ENCODE measurements at places on chromosomes 6 and 20. TPM values are rescaled to one million over a fixed set of nuclear protein-coding genes. Genes with fewer than 3 reads are reported as not detected.

- DNase-seq: no peak
These were observed 317.1 kb downstream of the PLCB1 start for GRCh38 chr20:8449123-8449522.

- DNase-seq: no peak
These were observed 898.9 kb upstream of the ADGRB3 start for GRCh38 chr6:67736161-67736560.

GRCh38 chr6:143510991-143511891 is at the start of gene FUCA2:
Gene FUCA2, minus strand, starts transcription at chr6:143511720. Its CDS starts 86 bp downstream, at chr6:143511634.
- peak; percentile 96 for DNase-seq

DNA sequence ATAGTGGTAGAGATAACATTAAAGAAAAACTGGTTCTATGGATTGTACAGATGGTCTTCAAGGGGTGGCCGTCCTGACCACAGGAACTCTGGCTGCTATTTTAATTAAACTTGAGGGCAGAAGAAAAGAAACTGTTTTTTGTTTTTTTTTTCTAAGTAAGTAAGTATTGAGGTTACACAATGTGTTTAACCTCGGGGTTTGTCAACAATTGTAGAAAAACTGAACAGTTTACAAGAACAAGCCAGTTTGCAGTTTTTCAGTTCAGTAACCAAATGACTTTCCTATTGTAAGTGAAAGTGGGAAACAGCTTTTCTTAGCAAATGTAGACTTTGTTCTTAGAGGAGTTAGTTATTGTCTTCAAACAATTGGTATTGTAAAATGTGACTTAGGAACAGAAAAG is 77.0 kb downstream of the PLCB1 start:
- DNase-seq: no peak

GRCh38 chr6:10369896-10370295 is 45.0 kb downstream of the TFAP2A start:
- DNase-seq: no peak

GRCh38 chr6:156886409-156886808 is 109.2 kb downstream of the ARID1B start:
- DNase-seq: no peak

RBM24 gene
- 223 TPM for total RNA-seq

Data from left ventricle myocardium superior (tissue), 1 donor.